ENCODE measurements at places on chromosomes 7 and 10.

- DNase-seq: no peak
Measured at GRCh38 chr7:36208426-36208825, 55.4 kb downstream of the EEPD1 start.

DNA sequence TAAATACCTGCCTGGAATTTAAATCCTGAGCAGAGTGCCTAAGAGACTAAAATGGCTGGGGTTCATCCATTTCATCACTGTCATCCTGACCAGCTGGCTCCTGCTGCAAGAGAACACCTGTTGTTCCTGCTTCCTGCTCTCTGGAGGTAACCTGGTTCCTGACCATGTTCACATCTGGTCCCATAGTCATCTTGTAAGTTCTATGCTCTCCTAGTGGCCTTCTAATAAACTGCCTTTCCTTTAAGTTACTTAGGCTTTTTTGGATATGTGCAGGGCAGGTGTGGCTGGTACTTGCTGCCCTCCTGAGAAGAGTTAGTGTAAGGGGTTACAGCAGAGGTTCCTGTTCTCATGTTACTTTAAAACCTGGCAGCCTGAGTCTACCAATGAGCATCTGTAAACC, 80.0 kb downstream of the NRCAM start:
- DNase-seq: no peak

DNA sequence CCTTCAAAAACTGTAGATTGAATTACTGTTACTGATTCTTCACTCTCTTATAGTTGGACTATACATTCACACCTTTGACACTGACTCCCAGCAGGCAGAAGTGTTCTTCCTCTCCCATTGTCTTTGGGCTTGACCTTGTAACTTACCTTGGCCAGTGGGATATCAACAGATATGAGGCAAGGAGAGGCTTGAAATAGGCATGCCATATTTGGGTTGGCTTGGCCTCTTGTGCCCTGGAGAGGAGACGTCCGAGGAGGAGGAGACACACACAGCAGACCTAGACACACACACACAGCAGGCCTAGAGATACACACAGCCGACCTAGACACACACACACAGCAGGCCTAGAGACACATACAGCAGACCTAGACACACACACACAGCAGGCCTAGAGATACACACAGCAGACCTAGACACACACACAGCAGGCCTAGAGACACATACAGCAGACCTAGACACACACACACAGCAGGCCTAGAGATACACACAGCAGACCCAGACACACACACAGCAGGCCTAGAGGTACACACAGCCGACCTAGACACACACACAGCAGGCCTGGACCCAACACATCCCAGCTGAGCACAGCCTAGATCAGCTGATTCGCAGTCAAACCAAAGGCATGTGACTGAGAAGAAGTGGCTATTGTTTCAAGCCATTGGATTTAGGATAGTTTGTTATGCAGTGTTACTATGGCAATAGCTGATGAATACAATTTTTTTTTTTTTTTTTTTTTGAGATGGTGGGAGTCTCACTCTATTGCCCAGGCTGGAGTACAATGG, 12.5 kb upstream of the GNA12 start:
- no peak for DNase-seq

GRCh38 chr7:64874562-64875250, 28.4 kb upstream of the ZNF273 start:
- DNase-seq: no peak

DNA sequence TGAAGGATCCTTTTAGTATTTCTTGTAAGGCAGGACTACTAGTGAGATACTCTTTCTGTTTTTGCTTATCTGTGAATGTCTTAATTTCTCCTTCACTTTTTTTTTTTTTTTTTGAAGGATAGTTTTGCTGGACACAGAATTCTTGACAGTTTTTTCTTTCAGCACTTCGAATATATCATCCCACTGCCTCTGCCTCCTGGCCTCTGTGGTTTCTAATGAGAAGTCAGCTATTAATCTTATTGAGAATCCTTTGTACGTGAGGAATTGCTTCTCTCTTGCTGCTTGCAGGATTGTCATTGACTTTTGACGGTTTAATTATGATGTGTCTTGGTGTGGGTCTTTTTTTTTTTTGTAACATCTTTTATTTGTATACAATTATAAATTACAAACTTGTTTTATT, 12.6 kb upstream of the WAC start:
- DNase-seq: no peak

GRCh38 chr10:46304062-46304461, 17.3 kb downstream of the ANTXRL start:
- DNase-seq: no peak

- DNase-seq: no peak
Measured at GRCh38 chr10:97468162-97468561, 22.2 kb downstream of the ZDHHC16 start.

DNA sequence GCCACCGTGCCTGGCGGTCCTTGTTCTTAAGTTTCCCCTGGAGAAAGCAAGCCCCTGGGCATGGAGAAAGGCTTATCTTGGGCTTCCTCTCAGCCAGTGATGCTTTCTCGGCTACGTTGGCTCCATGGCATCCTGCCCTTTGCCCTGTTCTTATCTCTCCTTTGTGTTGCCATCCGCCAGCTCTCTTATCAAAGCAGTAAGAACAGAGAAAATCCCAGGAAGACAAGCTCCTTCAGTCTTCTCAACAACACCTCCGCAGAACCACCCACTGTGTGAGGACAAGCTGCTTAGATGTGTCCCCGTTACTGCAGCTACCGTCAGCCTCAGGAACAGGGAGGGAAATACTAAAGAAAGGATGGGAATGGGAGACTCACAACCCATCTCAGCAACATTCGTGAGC, 3.3 kb downstream of the PLEKHS1 start:
- no peak for DNase-seq

DNA sequence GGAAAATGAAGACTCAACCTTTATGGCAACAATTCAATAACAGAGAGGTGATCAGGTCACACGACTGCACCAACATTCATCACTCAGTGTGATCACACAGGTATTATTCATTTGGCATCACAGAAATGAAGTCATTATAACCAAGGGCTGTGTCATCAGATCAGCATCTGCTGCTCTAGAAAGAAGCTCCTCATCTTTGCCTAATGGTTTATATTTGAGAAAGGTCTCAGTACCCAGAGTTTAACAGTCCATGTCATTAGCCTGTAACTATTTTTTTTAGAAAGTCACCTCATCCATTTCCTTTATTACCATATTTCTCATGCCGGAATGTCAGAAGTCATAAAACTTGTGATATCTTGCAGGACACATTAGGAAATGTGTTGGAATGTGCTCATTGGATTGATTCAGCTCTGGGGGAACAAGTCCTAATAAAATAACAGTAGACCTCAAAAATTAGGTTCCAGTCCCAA, 45.1 kb upstream of the PRKG1 start:
- DNase-seq: no peak

DNA sequence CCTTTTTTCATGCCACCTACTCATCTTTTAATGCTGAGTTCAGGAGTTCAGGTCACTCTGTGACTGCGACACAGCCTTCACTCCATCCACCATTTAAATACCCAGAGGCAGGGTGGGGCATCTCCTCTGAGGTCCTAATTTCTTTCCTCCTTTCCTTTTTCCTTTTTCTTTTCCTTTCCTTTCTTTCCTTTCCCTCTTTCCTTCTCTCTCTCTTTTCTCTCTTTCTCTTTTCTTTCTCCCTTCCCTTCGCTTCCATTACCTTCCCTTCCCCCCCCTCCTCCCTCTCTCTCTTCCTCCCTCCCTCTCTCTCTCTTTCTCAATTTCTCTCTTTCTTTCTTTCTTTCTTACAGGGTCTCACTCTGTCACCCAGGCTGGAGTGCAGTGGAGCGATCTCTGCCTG, 145.9 kb upstream of the SVIL start:
- no peak for DNase-seq

- no peak for DNase-seq
Measured at GRCh38 chr7:14751461-14751860, 151.1 kb downstream of the DGKB start.

DNA sequence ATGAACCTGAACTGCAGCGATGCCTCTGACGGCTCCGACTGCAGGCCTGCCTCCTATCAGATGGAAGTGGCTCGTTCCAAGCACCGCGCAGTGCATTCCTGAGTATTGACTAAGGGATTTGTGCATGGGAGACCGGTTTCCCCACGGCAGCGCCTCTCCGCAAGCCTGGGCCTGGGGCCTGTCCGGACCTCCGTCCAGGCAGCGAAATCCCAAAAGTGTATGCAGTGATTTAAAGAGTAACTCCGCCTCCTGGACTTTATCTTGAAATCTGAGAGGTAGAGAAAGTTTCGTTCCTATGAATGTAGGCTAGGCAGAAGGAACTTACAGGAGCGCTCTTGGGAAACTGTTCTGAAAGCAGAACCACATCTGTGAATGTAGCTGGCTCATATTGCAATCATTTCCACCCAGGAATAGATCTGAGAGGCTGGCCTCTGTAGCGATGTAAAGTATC, 106.2 kb upstream of the CELF2 start:
- DNase-seq: peak; percentile 59

GRCh38 chr10:21336476-21337170, 188.9 kb downstream of the SKIDA1 start:
- peak; percentile 26 for DNase-seq

DNA sequence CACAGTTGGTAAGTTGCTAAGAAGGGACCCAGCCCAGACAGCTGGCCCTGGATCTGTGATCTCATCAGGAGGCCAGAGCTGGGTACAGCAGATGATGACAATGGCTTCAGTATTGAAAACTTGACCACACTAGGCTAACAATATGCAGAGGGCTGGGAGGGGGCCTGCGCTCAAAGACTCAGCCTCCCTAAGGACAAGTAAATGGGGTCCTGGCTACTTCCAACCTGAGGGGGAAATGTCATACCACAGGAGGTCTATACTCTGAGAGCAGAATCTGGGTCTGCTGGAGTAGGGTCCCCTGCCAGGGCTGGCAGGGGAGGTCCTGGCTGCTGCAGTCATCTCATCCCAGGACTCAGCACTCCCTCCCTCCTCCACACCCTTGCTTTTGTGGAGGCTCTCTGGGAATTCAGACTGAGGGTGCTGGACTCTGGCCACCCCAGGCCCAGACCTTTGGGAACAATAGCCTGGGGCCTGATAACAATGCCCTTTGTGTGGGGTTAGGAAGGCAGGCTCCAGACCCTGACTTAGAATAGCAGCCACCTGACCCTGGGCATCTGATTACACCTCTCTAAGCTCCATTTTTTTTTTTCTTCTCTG, 1.4 kb downstream of the FXYD4 start:
- no peak for DNase-seq

- DNase-seq: no peak
Measured at GRCh38 chr7:100413889-100414288, 14.6 kb downstream of the ZCWPW1 start.

- no peak for DNase-seq
Measured at GRCh38 chr7:47654672-47655298, 72.9 kb upstream of the TNS3 start.

GRCh38 chr7:11466517-11467105, 365.4 kb downstream of the THSD7A start:
- DNase-seq: no peak

- no peak for DNase-seq
Measured at GRCh38 chr7:604884-605531, 85.4 kb upstream of the PDGFA start.

GRCh38 chr7:42233695-42234331, 3.2 kb downstream of the GLI3 start:
- DNase-seq: no peak

- DNase-seq: no peak
Measured at GRCh38 chr10:67603701-67604100, 92.3 kb downstream of the CTNNA3 start.

DNA sequence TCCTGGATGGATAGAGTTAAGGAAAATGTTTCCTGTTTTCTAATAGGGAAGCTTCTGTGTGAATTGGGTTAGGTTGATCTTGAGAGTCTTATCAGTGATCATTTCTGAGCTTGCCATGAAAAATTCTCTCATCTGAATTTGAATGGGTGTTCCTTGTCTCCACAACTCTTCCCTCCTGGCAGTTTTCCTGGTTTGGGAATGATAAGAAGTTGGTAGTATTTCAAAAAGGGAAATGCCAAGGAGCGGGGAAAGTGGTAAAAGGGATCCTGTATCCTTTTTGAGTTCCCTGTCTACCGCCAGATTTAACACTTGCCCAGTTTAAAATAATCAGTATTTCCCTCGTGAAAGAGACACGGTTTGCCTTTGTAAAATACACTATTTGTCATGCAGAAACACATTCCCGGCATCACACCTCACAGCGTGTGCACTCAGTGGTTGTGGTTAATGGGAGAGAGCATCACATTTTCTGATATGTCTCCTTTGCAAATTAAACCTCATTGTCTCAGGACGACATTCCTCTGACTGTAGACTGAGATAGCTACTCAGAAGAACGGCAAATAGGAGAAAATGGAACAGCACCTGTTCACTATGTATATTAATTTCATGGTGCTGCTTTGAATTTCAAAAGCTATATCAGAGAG, 113.2 kb upstream of the IFRD1 start:
- DNase-seq: no peak

- no peak for DNase-seq
Measured at GRCh38 chr7:12383377-12383776, 20.3 kb downstream of the VWDE start.

- no peak for DNase-seq
Measured at GRCh38 chr7:27389496-27389895, 146.9 kb downstream of the EVX1 start.

DNA sequence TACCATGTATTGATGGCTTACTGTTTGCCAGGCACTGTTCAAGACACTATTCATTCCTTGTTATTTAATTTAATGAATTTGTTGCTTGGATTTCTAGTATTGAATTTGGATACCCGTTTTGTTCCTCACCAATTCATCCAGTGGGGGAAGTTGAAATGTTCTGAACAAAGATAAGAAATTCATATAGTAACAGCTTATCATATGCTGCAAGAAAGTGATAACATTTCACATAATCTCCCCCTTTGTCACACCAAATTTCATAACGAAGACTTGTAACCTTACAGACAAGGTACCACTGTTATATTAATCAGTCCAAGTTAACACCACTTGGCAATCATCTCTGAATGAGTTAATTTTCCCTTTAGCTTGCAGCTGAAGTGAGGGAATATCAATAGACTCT, 42.1 kb downstream of the SCIN start:
- DNase-seq: no peak

DNA sequence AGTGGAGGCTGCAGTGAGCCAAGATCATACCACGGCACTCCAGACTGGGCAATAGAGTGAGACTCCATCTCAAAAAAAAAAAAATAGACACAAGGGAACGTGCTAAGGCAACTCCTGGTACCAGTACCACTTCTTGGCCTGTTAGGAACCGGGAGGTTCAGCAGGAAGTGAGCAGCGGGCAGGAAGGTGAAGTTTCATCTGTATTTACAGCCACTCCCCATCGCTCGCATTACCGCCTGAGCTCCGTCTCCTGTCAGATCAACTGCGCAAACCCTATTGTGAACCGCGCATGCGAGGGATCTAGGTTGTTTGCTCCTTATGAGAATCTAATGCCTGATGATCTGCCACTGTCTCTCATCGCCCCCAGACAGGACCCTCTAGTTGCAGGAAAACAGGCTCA, 69.9 kb upstream of the FOXK1 start:
- no peak for DNase-seq

DNA sequence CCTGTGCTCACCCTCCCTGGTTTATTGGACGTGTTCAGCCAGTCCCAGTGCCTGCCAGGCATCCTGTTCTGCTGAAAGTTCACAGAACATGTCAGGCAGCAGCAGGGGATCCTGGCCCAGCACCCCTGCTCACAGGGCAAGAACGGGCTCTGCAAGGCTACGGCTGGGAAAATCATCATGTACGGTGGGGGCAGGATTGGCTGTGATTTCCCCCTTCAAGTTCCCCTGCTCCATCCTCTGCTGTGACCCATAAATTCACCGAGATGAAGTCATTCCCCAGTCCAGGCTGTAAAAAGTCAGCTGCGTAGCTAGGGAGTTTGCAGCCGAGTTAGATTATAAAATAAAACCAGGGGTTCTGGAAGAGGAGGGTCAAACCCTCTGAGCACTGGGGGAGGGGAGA, 484.1 kb upstream of the ZMIZ1 start:
- no peak for DNase-seq

- no peak for DNase-seq
Measured at GRCh38 chr10:1646332-1646731, 91.0 kb downstream of the ADARB2 start.
